Stimulated activated CD8-positive, alpha-beta memory T cell treated with anti-CD3 and anti-CD28 coated beads, Interleukin-7, amount 100 ng/mL, for 1 hour (primary cell): ENCODE measurements at places on chromosomes 5 and 9.

GRCh38 chr9:91978740-91979414, 28.8 kb upstream of the ROR2 start:
- DNase-seq: no peak

DNA sequence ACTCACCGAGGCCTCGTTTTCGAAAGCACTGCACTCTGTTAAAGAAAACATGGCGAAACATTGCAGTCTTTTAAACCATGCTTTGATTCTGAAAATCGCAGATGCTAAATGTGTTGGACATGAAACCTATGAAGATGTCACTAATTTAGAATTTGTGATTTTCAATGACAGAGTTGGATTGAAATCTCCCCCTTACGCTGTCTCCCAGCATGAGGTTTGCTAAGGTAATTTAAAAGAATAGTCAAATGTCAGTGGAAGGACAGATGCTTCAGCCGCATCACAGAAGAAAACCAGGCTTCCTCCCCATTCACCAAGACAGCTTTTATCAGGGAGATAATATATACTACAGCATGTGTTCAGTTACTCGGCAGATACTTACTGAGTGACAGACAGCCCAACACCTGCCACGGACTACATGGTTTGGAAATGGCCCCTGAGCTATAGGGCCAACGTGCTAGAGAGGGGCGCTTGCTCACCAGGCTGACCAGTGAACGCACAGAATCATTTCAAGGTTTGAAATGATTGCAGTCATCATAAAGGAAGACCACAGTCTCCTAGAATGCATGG, 136.9 kb downstream of the ADAMTS16 start:
- DNase-seq: no peak

- no peak for DNase-seq
Measured at GRCh38 chr5:96037128-96037527, 75.5 kb upstream of the ELL2 start.

DNA sequence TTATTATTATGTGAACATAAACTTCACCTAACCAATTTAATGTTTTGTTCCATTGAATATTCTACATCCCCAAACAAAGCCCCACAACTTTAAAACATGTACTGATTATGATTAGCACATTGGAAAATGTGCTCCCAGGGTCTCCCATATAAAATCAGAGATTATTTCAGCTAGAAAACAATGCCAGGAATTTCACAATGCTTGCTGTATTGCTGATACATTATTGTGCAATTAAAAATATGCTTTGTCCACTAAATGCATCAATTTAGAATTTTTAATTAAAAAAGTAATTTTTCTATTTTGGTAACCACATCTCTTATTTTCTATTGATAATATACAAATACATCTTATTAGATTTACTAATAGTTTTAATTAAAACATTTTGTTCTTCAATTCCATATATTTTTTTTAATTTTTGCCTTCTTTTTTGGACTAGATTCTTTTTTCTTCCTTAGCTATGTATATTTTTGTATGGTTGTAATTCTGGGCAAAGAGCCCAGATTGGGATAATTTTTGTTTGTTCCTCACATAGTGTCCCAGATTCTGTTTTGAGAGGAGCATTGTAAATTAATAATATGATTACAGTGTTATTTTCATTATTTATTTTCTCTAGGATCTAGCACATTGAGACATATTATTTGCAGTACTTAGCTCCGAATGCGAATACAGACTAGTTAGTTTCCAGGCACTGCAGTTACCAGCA, 241.5 kb upstream of the CDH18 start:
- DNase-seq: no peak

GRCh38 chr5:132262882-132263547, 5.5 kb downstream of the PDLIM4 start:
- no peak for DNase-seq

- no peak for DNase-seq
Measured at GRCh38 chr5:173660481-173661280, 44.2 kb upstream of the BOD1 start.

- no peak for DNase-seq
Measured at GRCh38 chr5:83474161-83474796, 2.7 kb downstream of the VCAN start.

DNA sequence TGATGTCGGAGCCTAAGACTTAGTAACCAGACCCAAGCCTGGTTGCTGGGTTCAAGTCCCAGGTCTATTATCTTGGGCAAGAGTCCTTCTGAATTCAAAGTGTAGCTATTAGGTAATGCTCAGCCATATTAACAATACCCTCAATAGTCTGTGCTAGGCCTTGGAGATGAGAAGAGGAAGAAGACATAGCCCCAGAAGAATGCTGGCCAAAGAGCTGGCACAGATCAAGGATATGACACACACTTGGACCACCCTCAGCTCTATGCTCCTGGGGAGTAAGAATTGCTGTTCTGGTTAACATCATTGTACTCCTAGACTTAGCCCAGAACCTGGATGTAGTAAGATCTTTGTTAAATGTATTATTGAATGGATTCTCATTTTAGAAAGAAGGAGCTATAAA, 426.7 kb downstream of the CDK5RAP2 start:
- DNase-seq: no peak

- no peak for DNase-seq
Measured at GRCh38 chr5:43313854-43314457, 744 bp upstream of the HMGCS1 start.

DNA sequence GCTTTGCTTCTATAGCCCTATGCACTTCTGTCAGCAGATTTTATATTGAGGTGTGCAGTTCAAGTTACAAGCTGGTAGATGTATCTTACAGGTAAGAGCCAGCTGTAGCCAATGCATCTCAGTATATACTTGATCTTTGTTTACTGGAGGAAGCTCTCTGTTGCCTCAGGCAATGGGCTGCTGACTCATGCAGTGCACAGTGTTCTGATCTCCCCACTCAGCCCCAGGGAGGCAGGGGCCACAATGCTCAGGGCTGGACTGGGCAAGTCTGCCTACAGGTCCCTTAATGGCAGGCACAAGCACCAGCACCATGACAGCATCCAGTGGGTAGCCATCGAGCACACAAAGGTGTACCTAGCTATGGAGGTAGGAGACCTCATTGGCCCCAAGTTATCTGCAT, 178.8 kb upstream of the CDH10 start:
- no peak for DNase-seq

GRCh38 chr9:127395497-127396252, 1.3 kb upstream of the SLC2A8 start:
- no peak for DNase-seq

GRCh38 chr5:143431789-143432188, 28.3 kb upstream of the NR3C1 start:
- no peak for DNase-seq

- no peak for DNase-seq
Measured at GRCh38 chr5:59937633-59938032, 44.1 kb upstream of the PDE4D start.

DNA sequence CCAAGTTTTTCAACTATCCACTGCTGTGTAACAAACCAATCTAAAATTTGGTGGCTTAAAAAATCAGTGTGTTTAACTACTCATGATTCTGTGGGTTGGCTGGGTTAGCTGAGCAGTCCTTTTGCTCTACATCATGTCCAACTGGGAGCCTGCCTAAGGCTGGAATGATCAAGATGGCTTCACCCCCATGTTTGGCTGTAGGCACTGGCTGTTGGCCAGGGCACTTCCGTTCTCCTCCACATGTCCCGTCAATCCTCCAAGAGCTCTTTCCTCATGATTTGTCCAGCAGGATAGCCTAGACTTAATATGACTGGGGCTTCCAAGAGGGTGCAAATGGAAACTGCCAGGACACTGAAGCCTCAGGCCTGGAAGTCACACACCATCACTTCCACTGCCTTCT, 17.0 kb upstream of the TSSK1B start:
- no peak for DNase-seq

DNA sequence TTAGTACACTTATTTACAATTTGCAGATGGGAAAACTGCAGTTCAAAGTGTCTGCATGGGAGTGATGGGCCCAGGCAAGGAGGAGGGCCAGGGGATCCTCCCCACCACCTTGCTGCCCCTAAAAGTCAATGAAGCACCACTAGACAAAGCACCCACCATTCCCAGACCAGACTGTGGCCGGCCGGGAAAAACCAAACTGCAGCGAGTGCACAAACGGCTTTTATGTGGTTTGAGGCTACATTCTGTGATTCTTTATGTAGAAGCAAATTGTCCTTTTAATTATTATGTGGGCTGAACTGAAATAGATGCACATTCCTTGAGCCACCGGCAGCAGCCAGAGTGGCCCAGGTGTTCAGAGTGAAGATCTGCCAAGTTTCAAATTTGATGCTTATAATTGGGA, 585.3 kb upstream of the KLF4 start:
- no peak for DNase-seq

GRCh38 chr5:163089926-163090325, 347.5 kb upstream of the CCNG1 start:
- DNase-seq: no peak

GRCh38 chr5:57174128-57174889, 450 bp downstream of the GPBP1 start:
- no peak for DNase-seq

- DNase-seq: peak; percentile 53
Measured at GRCh38 chr5:157651623-157652376, 438 bp downstream of the SOX30 start.

GRCh38 chr9:133619791-133620190, 10.6 kb upstream of the FAM163B start:
- DNase-seq: peak; percentile 6

- no peak for DNase-seq
Measured at GRCh38 chr5:145944328-145944727, 8.0 kb downstream of the SH3RF2 start.

GRCh38 chr9:79686381-79687130, 114.8 kb downstream of the TLE4 start:
- no peak for DNase-seq

DNA sequence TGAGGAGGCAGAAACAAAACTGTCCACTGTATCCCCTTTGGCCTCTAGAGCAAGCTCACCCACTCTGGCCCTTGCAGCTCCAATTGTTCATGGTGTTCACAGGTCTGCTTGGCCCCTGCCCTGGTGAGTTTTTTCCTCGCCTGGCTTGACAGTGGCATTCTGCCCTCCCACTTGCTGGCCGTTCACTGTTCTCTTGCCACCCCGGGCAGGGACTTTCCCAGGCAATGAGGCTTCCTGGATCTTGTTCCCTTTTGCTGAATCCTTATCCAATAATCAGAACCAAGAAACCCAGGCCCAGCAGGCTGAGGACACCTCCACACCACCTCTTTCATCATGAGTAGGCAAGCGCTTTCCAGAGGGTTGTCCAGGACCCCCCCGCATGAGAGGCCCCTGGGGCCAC, 31.2 kb downstream of the ZNF618 start:
- no peak for DNase-seq

DNA sequence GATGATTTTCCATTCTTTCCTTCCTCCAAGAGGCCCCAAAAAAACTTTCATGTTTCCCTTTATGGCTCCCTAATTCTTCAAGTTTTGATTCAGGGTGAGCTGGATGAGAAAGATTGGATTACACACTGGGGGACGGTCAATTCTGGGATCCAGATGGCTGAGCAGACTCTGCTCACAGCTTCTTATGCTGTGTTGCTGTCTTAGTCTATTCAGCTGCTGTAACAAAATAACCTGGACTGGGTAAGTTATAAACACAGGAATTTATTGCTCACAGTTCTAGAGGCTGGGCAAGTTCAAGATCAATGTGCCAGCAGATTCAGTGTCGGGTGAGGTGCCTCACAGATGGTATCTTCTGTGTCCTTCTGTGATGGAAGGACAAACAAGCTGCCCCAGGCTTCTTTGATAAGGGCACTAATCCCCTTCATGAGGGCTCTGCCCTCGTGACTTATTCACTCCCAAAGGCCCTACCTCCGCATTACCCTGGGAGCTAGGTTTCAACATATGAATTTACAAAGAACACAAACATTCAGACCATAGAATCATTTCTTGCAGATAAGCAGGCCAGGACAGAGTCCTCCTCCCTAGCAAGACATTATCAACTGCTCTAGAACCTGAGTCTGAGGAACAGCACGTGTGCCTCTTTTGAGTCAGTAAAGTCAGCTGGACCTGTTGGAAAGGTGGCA, 23.1 kb upstream of the SMAD5 start:
- no peak for DNase-seq

DNA sequence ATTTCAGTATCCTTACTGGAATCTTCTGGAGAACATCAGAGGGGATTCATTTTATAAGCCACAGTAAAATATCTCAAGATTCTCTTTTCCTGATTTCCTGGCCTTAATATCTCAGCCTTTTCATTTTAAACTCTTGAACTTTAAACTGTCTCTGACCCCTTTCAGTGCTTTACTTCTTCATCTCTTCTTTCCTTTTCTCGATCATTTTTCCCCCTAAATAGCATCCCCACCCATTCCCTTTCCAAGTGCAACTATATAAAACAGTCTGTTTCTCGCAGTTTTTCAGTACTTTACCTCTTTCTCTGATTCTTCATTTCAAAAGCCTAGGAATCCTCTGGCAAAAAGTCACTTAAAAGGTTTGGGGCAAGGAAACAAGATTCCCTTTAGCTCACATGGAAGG, 80.5 kb downstream of the PALM2AKAP2 start:
- no peak for DNase-seq

DNA sequence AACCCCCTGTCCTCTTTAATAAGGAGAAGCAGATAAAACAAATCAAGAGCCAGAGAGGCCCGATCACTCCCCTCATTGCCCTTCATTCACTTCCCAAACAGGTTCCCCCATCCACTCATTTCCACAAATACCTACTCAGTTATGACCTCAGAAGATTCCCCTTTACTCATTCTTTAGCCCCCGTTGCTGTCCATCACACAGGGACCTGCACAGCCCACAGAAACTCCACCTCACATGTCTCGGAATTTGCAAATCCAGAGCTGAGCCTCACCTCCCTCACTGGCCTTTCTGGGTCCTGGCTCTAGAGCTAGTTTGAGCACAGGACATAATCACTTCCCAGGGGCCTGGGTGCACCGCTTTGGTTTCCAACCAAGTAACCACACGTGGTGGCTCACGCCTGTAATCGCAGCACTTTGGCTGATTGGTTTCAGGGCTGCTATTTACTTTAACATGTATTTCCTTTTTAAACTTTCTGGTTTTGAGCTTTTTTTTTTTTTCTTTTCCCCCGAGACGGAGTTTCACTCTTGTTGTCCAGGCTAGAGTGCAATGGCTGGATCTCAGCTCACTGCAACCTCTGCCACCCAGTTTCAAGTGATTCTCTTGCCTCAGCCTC, 17.8 kb downstream of the ATP6V0E1 start:
- no peak for DNase-seq

- no peak for DNase-seq
Measured at GRCh38 chr9:31759703-31760102, 624.7 kb upstream of the ACO1 start.

- DNase-seq: no peak
Measured at GRCh38 chr9:109972026-109972882, 192.3 kb downstream of the PALM2AKAP2 start.

DNA sequence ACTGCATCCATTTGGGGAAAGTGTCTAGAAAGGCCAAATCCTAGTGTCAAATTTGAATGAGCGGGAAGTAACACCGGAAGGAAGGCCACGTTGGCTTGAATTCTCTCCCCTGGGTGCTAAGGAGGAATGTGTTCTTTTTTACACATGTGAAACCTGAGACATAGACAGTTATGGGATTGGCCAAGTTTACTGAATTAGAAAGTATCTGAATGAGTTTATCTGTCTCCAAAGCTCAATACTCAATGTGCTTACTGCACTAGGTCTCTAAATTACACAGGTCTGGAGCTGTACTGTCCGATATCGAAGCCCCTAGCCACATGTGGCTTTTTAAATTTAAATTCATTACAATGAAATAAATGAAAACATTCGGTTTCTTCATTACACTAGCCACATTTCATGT, 6.0 kb downstream of the DMRT1 start:
- no peak for DNase-seq
